ENCODE measurements at places on chromosomes 4 and X.

DNA sequence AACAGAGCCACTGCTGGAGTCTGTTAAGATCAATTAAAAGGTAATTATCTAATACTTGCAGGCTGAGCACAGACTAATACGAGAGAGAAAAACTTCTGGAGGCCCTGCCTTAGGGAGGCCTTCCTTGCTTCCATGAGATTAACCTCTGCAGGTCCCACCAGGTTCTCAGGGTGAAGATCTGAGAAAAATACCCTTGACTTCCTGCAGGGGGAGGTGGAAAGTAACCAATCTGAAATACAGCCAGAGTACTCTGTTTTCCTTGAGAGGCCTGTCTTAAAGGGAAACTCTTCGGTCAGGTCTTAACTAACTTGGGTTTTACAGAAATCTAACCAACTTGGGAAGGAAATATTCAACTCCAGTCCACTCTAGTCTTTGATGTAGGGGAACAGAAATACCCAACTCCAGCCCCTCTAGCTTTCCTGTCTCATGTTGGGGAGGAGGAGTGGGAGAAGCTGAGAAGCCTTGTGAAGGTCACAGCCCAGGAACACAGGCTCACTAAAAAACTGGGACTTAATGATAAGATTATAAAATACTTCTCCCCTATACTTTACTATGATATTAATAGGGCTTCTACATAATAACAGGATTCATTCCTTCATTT, 77.1 kb downstream of the TBCK start:
- no peak for DNase-seq

GRCh38 chr4:87865960-87866598, 33.3 kb downstream of the MEPE start:
- DNase-seq, result no peak

- no peak for DNase-seq
Measured at GRCh38 chr4:181830404-181831035, 412.7 kb upstream of the TENM3 start.

DNA sequence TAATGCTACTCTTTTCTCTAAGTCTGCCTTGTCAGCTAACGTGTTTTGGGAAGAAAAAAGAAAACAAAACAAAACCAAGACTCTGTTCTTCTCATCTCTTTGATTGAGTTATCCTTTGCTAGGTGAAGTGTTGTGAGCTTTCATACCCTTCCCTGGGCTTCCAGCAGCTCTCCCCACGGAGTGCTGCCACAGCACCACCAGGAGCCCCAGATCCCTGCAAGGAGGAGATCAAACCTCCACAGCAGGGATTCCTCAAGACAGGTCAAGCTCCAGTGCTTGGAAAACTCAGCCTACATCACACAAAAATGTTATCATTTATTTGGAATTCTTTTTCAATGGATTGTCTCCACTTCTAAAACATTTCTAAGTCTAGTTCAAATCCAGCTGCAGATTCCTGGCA, 1981.9 kb upstream of the TENM3 start:
- no peak for DNase-seq

DNA sequence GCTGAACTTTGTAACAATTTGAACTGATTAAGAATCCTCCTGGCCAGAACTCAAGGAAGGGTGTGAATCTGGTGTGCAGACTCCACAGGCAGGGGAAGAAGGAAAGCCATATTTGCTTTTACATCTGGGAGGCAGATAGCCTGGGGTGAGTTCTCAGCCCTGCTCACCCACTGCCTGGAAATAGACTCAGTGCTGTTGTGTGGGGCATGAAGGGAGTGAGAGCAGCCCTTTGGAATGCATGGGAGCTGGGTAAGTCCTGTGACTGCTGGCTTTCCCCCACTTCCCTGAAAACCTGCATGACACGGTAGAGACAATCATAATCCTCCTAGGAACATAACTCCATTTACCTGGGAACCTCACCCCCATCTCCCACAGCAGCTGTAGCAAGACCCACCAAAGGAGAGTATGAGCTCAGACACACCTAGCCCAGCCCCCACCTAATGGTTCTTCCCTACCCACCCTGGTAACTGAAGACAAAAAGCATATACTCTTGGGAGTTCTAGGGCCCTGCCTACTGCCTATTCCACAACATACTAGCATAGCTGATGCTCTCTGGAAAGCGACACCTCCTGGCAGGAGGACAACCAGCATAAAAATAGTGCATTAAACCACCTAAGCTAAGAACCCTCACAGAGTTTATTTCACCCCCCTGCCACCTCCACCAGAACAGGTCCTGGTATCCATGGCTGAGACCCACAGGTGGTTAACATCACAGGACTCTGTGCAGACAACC, 59.3 kb upstream of the UBQLN2 start:
- DNase-seq, result no peak

DNA sequence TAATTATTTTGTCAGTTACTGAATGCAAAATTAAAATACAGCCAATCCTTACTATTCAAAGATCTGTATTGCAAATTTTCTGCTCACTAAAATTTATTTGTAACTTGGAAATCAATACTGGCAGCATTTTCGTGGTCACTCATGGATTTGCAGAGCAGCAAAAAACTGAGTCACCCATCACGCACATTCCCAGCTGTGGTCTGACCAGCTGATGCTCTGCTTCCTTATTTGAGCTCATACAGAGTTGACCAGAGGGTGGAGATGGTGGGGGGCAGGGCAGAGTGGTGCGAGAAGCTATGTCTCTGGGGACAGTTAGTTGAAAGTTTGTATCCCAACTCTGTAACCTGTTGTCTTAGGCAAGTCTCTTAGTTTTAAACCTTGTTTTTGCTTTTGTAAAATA, 214.8 kb downstream of the SPCS3 start:
- DNase-seq, result no peak

DNA sequence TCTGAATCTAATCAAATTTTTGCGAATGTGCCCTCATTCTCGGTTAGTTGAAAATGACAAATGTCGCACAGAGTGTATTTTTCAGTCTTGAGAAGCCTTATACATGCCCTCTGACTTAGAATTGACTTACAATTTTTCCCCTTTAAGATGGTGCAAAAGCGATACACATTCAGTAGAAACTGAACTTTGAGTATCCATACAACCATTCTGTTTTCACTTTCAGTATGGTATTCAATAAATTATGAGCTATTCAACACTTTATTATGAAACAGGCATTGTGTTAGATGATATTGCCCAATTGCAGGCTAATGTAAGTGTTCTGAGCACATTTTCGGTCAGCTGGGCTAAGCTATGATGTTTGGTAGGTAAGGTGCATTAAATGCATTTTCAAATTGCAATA, 43.4 kb downstream of the SLC9A7 start:
- no peak for DNase-seq

DNA sequence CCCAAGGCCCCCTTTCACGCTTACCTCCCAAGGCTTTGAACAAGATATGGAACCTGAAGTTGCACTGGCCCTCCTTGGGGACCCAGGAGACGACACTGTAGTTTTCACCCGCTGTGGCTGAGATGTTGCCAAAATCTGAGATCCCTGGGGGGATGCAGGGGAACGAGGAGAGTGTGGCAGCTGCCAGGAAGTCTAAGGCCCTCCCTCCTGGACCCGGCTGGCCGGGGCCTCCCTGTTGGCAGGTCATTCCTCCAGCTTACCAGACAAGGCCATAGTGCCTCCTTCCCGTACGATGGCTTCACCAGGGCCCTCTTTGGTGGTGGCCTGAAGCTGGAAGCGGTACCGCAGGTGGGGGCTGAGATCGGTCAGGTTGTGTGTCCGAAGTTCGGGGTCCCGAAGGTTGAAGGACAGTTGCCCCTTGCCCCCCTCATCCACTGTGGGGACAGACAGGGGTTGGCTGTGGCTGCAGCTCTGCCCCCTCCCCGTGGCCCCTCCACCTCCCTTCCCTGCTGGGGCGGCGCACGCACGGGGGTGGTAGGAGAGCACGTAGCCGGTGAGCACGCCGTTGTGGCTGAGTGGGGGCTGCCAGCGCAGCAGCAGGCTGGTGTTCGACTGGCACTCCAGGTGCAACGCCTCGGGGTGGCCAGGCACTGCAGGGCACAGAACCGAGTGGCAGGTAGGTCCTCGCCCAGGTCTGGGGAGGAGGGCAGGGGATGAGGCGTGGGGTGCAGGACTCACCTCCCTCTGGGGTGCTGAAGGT, 21.2 kb downstream of the L1CAM start:
- DNase-seq, result no peak

GRCh38 chr4:1749826-1750225, 28.5 kb downstream of the TACC3 start:
- no peak for DNase-seq

DNA sequence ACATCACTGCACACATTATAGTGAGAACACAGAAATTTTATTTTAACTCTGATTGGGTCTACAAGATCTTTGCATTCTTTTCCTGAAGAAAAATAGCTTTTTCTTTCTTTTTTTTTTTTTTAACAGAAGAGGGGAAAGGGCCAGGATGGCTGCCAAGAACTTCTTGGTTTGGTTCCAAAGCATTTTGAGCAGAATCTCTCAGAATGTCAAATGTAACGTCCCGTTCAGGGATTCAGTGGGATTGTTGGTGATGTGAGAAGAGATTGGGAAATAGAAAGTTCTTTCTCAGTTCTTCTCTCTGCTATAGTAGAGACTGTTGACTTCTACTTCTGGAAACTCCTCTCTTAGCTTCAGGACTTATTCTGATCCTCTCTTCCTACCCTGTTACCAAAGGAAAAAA, 70.9 kb upstream of the CBR4 start:
- DNase-seq, result no peak

GRCh38 chr4:40995850-40996249, 218.5 kb downstream of the APBB2 start:
- no peak for DNase-seq

DNA sequence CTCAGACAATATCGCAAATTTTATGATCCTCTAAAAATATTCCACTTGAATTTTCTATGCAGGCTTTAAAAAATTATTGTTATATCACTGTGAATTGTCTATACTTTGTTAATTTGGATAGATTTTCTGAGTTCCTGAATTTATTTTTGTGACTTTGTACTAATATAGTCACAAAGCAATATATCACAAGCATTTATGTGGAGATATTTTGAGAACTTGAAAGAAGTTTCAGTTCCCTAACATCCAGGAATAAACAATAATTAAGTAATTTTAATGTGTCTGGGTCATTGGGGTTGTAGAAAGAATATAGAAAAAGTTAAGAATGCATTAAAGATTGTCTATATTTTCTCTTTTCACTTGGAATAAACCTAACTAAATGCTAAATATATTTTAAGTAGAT, 32.0 kb downstream of the CXCL8 start:
- no peak for DNase-seq

- DNase-seq, result no peak
Measured at GRCh38 chr4:139273835-139274234, 6.2 kb downstream of the MGARP start.

GRCh38 chr4:177791188-177791587, 349.0 kb upstream of the AGA start:
- no peak for DNase-seq

DNA sequence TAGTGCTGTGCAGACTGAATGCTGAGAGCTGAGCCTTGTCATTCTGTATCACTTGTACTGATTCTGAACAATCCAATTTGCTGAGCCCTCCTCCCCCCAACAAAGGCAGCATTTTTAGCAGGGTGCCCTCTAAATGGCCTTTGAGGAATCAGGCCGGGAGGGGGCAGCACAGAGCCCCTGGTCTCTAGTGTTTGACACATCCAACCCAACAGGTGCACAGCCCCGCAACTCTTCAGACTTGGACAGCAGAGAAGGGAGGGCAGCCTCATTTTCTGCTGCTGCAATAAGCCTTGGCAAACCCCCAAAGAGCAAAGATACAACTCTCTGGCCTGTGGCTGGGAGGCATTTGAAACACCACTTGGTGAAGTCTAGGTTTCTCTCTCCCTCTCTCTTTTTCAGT, 3.4 kb downstream of the ATP1B4 start:
- peak; percentile 14 for DNase-seq

- DNase-seq, result no peak
Measured at GRCh38 chr4:98473046-98473445, 185.4 kb downstream of the TSPAN5 start.

GRCh38 chrX:109600237-109600651, 24.7 kb downstream of the KCNE5 start:
- no peak for DNase-seq

DNA sequence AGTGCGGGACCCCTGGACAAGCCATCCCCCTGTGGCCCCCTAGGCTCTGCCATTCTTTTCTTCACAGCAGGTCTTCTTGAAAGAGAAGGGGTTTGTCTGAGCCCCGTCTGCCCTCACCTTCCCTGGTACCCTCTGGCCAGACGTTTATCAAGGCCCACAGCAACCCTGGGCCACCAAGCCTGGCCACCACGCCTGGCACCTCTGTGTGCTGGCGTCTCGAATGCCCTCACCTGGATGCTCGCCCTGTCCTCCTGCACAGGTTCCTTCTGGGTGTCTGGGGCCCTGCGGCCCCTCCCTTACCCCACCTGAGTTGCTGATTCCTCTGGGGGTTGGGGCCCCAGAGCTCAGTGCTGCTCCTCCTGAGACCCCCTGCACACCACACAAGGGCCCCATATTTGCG, 25.1 kb downstream of the ADRA2C start:
- no peak for DNase-seq

GRCh38 chr4:158599150-158599549, 72.5 kb downstream of the C4orf46 start:
- DNase-seq, result no peak

- DNase-seq, result no peak
Measured at GRCh38 chrX:39372115-39372514, 570.9 kb downstream of the MID1IP1 start.

DNA sequence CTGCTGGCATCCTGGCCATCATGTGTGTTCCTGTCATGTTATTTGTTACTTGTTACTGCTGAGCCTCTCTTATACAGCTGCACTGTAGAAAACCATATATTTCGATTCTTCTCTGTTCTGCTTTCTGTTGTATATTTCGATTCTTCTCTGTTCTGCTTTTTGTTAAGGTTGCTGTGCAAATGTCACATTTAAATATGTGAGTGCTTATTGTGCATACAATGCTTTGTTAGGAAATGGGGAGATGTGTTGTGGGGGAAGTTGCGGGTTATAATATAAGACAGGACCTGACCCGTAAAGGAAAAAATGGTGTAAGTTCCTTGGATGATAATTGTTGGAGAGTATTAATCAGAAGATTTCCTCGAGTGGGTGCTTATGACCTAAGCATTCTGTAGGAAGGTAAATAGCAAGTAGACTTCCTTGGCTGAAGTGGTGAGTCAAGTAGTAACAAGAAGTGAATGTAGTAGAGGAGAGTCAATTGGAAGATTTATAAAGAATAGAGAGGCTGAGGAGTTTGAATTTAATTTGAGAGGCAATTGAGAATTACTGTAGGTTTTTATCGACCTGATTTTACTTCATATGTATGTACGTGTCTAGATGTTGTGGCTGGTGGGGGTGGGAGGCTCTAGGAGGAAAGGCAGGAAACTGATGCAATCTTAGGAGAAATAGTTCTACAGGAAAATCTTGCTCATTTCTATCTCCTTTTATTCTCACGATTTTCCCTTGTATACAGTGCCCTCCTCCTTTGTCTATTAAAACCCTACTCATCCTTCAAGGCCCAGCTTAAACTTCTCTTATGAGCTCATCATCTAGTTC, 8.5 kb downstream of the OGT start:
- DNase-seq, result no peak

DNA sequence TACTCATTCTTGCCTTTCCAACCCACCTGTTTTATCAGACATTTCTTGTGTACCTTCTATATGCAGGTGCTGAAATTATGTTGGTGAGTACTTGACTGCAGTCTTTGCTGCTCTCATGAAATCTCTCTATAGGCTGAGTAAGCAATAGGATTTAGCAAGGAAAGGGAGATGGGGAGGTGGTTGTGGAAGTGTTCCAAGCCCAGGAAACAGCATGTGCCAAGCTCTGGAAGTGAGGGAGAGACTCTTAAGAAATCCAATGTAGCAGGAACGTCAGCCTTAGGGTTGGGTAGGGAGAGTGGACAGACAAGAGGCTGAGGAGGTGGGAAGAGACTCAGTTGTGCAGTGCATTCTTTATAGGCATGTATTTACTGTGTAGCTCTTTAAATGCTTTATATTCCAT, 5.6 kb downstream of the SEPTIN11 start:
- no peak for DNase-seq
